Progenitor cell of endocrine pancreas (in vitro differentiated cells): ENCODE measurements at places on chromosomes 6 and 20. TPM values are rescaled to one million over a fixed set of nuclear protein-coding genes. Genes with fewer than 3 reads are reported as not detected.

- no peak for DNase-seq
These were observed 33.9 kb downstream of the BPIFB1 start for GRCh38 chr20:33316958-33317357.

DNA sequence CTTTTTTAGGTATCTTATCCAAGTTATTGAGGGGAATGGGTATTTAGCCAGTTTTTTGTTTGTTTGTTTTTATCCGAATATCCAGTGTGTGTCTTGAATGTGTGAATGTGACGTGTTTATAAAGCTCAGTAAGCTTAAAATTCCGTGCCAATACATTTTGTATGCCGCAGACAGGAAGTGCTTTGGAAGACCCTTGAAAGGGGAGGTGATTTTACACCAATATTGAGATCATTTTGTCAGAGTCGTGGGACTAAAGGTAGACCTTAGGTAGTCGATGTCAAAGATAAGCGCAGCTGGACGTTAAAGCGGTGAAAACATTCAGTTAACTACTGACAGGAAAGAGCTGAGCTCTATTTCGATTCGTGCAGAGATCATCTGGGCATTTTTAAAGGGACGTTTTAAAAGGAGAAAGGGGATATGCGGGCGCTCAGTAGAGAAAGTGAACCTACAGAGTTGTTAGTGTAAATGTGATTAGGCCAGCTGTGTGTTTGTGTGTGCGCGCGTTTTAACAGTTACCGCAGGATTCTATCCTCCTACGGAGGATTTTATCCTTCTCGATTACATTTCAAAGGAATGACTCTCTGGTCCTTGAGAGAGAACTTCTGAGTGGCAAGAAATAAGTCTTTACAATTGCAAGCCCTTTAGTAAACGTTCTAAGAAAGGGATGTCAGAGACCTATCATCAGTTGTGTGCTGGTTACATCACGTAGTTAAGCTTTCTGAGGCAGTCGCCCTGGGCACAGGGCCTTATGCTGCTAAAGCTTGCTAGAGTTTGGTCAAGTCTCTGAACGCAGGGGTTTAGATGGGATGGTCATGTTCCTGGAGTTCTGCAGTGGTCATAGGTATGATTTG lies 625 bp upstream of the ECHDC1 start:
- DNase-seq, result no peak

DNA sequence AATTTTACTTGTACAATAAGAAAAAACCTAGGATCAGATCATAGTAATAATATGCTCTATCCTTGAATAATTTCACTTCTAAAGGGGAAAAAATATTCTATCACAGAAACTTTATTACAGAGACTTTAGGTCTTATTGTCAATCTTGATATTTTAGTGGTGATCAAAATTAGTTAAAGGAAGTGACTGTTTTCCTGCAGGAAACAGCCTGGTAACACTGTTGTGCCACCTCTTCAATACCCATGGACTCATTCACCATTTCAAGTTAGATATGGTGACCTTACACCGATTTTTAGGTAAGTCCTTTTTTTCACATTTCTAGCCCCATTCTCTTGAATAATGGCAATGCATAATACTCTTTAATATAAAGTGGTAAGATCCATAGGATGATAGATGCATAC lies 99.2 kb downstream of the MTFR2 start:
- no peak for DNase-seq

Gene C20orf202
- 0.26 and 0.27 TPM in 2 replicates for total RNA-seq

Gene ATP9A
- 81.2 and 88.1 TPM in 2 replicates for total RNA-seq

GRCh38 chr6:163835439-163836171 lies 421.1 kb downstream of the QKI start:
- no peak for DNase-seq

Gene DDX43
- not detected in 2 replicates for total RNA-seq

- no peak for DNase-seq
These were observed 8.5 kb downstream of the SLC2A10 start for GRCh38 chr20:46717818-46718541.

GRCh38 chr20:49786668-49787370 lies 25.8 kb upstream of the SLC9A8 start:
- DNase-seq, result no peak

- no peak for DNase-seq
These were observed 23.4 kb downstream of the FAM217A start for GRCh38 chr6:4055420-4056041.

- DNase-seq, result peak; percentile 30
These were observed at the start of gene SYNDIG1 for GRCh38 chr20:24469116-24469893. Gene SYNDIG1 (plus strand): TSS chr20:24469629. CDS start chr20:24543098, 73,469 bp downstream.

GRCh38 chr20:47727170-47727880 lies 58.0 kb downstream of the SULF2 start:
- no peak for DNase-seq

DNA sequence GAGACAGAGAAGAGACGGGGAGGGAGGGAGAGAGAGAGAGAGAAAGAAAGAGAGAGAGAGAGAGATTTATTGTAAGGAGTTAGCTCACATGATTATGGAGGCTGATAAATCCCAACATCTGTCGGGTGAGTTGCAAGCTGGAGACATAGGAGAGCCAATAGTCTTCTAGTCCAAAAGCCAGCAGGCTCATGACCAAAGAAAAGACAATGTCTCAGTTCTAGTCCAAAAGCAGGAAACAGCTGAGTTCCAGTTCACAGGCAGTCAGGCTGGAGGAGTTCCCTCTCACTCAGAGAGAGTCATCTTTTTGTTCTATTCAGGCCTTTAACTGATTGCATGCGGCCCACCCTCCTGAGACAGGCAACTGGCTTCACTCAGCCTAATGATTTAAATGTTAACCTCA lies 416.6 kb downstream of the PREX1 start:
- DNase-seq, result no peak

GRCh38 chr6:56580271-56580670 lies 62.4 kb downstream of the DST start:
- no peak for DNase-seq

GRCh38 chr20:21179757-21180156 lies 53.9 kb downstream of the KIZ start:
- DNase-seq, result no peak

DNA sequence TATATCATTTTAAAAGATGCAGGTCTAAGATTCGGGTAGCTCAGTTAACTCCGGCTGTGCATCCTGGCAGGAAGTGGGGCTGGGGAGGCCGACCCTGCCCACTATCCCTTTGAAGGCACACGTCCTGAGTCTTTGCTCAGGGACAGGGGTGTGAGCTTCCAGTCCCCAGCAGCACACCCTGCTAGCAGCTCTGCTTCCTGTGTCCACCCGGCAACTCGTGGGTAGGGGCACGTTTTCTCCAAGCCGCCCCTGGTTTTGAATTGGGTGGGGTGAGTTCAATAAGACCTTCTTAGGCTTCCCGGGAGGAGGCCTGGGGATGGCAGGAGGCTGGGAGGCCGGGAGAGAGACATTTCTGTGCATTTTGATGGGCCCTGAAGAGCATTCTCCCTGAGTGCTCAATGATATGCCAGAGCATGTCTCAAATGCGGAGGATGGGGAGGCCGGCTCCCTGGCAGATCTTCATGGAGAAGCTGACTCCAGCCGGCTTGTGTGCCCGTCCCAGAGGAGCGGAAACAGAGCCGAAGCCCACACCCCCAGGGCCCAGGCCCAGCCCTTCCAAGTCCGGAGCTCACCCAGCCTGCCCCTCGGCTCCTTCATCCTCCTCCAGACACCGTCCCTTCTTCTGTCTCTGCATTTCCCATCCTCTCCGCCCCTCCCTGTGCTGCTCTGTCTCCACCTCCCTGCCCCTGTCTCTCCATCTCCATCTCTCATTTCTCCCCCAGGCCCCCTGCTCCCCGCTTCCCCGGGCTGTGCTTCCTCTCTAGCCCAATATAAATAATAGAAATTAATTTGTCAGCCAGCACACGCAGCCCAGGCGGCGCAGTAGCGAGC lies 36.3 kb upstream of the ZFAND3 start:
- DNase-seq, result no peak

GRCh38 chr20:13238001-13238653 lies 17.1 kb downstream of the ISM1 start:
- no peak for DNase-seq

Gene PYGB
- 54.4 and 54.9 TPM in 2 replicates for total RNA-seq

DNA sequence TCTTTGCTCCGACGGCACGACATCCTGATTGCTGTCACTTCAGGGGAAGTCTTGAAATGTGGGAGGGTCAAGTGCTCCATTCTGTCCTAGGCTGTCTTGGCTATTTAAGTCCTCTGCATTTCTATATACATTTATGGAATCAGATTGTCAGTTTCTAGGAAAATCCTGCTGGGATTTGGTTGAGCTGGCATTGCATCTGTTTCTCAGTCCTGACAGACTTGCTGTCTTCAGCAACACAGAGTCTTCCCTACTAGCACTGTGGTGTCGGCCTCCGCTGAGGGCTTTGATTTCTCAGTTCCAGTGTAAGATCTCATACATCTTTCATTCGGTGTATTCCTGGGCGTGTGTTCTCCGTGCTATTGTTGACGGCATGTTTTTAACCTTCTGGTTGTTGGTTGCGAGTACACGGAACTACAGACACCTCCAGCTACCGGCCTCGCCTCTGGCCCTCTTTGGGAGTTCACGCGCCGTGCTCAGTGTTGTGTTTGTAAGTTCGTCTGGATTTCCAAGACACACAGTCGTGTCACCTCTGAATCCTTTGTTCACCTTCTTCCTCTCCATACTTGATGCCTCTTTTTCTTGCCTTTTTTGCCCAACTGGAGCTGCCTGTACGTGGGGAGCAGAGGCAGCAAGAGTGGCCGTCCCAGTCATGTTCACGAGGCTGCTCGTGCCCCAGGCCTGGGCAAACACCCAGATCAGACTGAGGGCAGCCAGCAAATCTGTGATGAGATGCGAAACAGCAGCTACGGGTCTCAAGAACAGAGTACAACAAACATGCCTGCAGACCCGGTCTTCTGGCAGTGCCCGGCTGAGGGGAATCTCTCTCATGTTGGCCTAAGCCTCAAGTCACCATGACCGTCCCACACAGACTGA lies 92.8 kb downstream of the TAF4 start:
- DNase-seq, result no peak

GRCh38 chr20:16245879-16246278 lies 327.4 kb downstream of the KIF16B start:
- no peak for DNase-seq

Gene MUC22
- not detected in 2 replicates for total RNA-seq

- no peak for DNase-seq
These were observed 184.4 kb downstream of the HS3ST5 start for GRCh38 chr6:114158411-114158810.

DNA sequence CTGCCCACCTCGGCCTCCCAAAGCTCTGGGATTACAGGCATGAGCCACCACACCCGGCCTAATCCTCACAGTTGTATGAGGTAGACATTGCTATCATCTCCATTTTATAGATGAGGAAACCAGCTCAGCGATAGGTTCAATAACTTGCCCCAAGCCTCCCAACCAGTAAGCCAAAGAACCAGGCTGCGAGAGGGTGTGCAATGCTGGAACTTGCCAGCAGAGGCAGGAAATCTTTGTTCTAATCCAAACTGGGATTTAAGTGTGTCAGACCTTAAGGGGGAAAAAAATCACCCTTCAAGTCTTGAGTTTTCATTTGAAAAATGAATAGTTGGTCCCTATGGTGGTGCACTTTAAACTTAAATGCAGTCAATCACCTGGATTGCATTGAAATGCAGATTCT lies 20.1 kb upstream of the RNGTT start:
- no peak for DNase-seq

GRCh38 chr6:79081663-79082062 lies 3.6 kb upstream of the PHIP start:
- DNase-seq, result no peak

Gene TFAP2A
- 4.7 and 10.0 TPM in 2 replicates for total RNA-seq

GRCh38 chr6:47407300-47408281 lies 70.0 kb upstream of the CD2AP start:
- no peak for DNase-seq

Gene GRM1
- 0.40 and 0.41 TPM in 2 replicates for total RNA-seq

DNA sequence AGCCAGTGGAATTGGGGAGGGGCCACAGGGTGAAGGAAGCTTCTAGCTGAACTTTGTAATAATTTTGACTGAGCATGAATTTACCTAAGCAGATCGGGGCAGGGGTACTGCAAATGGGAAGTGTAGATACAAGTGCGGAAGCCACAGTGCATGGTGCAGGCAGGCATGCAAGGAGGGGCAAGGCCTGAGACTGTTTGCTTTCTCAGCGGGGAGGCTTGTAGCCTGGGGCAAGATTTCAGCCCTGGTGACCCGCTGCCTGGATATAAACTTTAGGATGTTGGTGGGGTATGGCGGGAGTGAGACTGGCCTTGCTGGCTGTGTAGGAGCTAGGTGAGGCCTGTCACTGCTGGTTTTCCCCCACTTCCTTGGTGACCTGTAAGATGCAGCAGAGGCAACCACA lies 266.4 kb upstream of the PREP start:
- no peak for DNase-seq

Gene OR10C1
- not detected in 2 replicates for total RNA-seq

DNA sequence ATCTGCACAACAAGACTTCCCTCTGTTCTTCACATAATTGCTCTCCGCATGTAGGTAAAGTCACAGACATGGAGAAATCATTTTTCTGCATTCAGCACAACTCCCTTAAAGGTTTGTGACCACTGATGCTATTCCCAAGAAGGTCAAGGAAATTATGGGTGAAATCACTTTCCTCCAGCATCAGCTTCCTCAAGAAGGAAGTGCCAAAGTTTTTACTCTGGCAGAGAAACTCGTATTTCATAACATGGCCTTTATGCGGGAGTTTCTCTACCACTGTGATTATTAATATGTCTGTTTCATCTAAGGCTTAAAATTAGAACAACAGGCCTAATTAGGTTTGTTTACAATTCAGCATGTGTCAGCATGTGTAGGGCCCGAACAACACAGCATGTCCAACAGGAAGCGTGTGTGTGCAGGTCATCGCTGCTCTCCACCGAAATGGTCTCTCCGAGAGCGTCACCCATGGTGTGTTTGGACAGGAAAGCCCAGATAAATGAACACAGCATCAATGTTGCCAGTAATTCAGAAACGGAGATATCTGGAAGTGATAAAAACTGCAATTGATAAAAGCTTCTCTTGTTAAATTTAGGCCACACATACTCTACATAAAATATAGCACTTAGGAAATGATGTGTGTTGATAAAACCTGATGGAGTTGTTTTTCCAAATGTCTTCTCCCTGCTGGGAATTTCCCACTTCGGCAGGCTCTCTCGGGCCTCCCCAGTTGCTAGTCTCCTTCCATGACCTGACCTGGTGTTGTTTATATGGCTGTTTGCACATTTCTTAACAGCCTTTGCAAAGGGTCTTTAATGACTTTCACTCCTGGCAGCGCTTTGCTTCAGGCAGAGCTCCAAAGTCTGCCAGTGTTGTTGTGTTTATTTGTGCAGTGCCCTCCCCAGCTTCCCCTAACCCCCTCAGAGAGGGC lies 265.1 kb upstream of the CEP162 start:
- no peak for DNase-seq

- no peak for DNase-seq
These were observed 46.9 kb upstream of the DTNBP1 start for GRCh38 chr6:15709651-15710269.

- no peak for DNase-seq
These were observed 1.7 kb downstream of the AFDN start for GRCh38 chr6:167828325-167828956.
